ELR (cell line): ENCODE measurements at places on chromosomes 4 and X.

- DNase-seq = no peak
Observed at GRCh38 chrX:134183665-134184064, 53.3 kb upstream of the CCDC160 start.

DNA sequence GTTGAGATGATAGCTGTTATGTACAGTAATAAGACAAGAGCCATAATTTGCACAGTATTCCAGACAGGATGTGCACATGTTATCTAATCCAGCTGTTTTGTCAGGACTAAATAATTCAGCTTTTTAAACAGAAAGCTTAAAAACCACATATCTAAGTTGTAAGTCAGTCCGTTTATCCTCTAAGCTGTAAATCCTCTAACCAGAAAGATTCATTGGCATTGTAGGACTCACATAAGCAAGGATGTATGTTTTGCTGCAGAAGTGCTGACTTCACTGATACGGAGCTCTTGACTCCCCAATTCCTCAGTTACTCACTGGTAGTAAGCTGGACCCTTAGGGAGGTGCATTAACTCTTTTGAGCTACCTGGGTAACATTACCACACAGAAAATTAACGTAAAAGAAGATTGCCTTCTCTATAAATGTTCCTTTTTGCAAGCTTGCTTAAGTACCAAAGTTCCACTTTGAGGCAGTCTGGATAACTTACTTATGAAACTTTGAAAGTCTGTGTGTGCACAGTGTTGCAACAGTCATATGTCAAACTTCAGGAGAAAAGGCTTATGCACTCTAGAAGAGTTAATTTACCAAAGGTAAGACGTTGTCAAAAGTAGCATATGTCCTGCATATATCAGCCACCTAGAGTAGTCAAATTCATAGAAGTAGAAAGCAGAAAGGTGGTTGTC lies 58.3 kb upstream of the MAGEB2 start:
- DNase-seq = no peak

DNA sequence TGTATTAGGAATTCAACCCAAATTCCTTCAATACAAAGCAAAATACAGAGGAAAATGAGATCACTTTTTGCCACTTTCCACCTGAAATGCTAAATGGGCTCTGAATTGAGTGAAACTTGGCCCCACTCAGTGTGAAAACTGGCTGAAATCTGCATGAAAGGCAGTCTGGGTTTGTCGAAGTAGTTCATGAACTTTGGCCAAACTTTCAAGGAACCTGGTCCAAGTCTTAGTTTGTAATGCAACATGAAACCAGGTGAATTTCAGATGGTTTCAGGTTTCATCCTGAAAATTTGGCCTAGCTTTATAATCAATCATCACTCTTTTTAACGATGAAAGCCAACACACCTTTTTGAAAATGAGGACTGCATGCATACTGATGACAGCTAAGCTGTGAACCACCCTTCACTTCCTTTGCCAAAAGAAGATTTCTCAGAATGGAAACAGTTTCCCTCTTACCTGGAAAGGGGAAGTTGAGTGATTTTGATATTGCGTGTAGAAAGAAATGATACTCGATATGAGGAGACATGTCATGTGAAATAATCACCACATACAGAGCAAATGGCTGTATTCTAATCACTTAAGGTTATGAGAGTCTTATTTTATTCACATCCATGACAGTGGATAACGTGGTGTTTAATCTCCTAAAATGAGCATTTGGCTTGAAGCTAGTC lies 209.9 kb upstream of the ETNPPL start:
- DNase-seq = no peak

- DNase-seq = no peak
Observed at GRCh38 chrX:39245024-39245423, 443.8 kb downstream of the MID1IP1 start.

GRCh38 chrX:146602246-146602645 lies 207.3 kb upstream of the CXorf51B start:
- no peak for DNase-seq

DNA sequence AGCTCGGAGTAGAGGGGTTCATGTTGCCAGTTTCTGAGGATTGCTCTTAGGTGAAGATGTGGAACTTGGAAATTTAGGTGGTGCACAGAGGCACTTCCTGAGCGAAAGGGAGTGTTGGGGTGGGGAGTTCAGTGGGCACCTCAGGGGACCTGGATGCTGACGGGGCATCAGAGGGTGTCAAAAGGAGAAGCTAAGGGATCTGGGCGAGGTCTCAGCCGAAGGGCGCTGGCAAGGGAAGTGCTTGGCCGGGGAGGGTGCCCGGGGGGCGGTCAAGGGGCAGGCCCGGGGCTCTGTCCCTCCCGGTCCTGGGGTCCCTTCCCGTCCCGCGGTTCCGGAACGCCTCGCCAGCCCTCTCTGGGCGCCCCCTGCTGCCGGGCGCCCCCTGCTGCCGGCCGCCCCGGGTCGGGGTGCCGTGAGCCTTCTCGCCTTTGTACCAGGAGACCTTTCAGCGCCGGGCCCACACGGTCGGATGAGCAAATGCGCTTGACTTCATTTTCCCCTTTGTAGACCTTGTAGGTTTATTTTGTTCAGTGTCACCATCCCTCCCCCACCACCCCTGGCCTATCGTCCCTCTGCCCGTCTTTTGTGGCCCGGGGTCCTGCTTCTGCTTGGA lies 3.0 kb upstream of the PHOX2B start:
- DNase-seq = peak; percentile 37

DNA sequence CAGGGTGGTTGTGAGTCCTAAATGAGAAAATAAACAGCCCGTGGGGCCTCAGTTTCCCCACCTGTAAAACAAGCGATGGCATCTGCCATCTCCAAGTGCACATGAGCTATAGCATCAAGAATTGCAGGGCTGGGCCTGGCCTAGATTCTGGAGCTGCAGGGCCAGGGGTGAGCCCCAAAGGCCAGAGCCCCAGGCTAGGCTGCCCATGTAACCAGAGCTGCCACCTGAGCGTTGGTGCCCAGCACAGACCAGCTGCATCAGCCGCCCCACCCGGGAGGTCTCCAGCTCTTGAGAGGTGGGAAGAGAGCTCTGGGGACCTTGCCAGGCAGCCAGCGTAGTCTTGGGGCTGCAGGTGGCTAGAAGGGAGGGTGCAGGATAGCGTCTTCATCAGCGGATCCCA lies 27.0 kb upstream of the GPR78 start:
- no peak for DNase-seq

DNA sequence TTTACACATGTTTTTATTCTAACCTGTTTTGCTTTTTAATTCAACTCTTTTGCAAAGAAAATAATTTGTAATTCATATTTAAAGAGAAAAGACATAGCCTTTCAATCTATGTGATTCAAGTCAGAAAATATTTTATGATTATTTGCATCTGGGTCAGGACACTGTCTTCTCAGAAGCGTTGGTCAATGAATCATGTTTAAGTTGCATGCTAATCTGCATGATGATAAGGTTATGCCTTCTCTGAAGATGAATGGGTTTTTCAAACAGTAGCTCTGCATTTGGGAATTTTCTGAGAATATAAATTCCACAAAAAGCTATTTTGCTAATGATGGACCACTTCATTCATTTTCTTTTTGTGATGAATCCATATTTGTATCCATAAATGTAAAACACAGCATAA lies 282.5 kb downstream of the TMA16 start:
- DNase-seq = no peak

DNA sequence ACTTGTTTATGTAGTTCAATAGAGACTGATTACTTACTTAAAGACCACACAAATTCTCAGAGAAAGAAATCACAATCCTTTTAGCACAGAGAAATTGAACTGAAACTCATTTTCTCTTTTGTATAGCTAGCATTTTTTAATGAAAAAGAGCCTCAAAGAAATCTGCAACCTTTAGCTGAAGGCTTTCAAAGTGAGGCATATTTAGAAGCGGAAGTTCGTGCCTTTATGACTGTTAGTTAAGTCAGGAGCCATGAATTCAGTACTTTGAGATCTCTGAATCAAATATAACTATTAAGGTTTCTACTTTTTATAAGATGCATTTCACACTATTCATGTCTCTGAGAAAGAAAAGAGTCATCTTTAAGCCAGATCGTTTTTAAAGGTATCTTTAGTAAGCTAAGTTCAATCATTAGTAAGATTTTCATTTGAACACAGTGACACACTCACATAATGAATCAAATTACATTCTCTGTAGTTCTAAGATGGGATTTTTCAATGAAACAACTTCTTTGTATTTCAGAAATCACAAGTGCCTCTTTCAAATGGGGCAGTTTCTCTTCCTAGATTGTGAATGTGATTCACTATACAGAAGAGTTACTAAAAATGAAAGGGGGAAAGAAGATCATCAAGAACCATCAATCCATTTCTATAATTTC lies 61.4 kb downstream of the SMARCA1 start:
- no peak for DNase-seq

DNA sequence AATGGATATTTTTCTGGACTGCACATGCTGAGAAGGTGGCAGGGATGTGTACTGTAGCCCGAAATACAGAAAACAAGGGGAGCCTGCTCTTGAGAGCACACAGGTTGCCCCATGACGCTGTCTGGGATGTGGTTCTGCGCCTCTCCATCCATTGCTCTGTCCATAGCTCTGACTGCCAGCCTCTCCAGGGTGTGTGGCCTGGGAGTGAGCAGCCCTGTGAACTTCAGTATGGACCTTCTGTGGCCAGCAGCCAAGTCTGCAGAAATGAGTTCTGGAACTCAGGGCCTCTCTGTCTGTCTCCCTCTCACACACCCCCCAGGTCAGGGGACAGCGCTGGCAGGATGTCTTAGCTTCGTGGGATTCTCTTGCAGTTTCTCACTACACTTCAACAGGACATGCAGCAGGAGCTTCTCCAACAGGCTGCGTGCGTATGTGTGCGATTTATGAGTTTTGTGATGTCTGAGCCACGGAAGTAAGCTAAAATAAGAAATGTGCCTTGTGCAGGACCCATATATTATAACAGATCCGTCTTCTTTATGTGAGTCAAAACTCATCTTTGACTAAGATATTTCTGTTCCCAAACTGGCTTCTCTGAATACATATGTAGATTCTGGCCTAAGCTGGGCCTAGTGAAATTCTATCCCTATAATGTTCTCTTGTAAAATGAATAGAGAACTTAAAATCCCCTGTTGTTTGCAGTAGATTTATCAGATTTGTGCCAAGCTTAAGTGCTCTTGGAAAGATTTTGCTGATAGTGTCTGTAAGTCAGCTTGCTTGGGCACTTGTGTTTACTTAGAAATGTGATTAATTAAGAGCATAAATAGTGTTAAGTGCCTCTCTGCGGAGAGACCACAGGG lies 40.0 kb downstream of the PROM1 start:
- DNase-seq = no peak

DNA sequence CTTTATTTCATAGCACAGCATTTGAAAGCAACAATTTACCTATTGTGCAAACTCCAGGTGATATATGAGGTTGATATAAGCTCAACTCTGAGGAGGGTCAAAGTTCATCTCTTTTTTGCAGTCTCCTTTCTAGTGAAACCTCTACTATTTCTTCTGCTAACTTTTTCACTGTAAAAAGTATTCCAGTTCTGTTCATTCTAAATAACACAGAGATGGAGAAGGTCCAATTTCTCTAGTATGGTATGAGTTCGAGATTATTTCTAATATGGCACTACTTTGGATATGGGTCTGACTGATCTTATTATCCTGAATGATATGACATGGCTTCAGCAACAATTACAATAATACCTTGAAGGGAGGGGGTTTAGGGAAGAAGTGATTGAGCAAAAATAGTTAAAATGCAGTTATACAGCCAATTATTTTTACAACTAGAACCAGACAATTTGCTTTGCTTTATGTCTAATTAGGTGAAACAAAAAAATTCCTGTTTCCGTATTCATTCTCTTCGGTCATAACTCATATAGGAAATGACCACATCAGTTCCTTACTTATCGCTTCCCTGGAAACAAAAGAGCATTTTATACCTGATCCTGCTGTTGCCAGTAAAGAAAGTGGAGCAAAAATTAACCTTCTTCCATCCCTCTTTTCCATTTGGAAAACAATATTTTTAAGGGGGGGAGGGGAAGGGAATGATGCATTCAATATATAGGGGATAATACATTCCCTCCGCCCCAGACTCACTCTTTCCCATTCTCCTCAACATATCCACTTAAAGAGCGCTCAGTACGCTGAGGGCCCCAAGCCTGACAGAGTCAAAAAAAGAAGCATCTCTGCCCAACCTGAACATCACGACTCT lies 1.0 kb downstream of the TBC1D9 start:
- peak; percentile 38 for DNase-seq

DNA sequence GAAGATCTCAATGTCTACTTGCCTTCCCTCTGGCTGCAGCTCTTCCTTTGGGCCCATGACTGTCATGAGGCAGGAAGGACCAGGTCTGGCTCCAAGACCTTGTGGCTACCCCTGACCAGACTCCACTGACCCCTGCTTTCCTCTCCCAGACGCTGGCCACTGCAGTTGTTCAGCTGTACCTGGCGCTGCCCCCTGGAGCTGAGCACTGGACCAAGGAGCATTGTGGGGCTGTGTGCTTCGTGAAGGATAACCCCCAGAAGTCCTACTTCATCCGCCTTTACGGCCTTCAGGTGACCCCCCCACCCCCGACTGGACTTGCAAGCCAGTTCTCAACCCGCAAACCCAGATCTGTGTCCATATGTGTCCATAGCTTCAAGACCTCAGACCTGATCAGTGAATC lies 535 bp downstream of the WAS start:
- DNase-seq = no peak

DNA sequence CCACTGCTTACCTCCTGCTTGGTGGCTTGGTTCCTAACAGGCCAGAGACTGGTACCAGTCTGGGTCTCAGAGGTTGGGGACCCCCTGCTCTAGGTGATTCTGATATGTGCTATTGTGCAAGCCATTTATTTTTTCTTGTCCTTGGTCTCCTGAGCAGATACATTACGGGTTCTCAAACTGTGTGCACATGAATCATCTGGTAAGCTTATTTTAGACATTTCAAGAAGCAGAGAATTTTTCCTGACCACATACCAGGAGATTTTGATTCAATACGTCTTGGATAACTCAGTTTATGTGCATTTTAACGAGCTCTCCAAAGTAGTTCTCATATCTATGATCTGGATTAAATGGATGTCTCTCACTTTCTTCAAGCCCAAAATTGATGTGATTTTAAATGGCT lies 77.2 kb downstream of the FHIP1A start:
- peak; percentile 40 for DNase-seq
